ENCODE measurements at places on chromosomes 11 and 22.

DNA sequence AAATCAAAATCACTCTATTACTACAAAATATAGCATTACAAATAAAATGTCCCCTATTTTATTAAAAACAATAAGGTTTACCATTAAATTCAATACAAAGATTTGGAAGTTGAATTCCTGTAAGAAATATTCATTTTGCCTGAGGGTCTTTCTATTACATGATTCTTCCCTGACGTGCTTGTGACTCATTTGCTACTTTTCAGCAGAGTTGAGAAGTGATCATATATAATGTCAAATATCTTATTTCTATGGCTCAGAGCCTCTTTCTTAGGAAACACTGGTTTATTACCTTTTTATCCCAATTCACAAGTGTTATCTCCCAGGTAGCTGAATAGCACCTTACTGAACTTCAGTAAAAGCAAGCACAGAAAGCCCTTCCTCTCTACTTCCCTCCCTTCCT is 65.2 kb upstream of the CNTN5 start:
- DNase-seq: no peak

GRCh38 chr11:75554258-75555022 is 7.6 kb upstream of the SERPINH1 start:
- peak; percentile 99 for DNase-seq

- no peak for DNase-seq
Measured at GRCh38 chr22:46969961-46970360, 207.5 kb downstream of the TBC1D22A start.

DNA sequence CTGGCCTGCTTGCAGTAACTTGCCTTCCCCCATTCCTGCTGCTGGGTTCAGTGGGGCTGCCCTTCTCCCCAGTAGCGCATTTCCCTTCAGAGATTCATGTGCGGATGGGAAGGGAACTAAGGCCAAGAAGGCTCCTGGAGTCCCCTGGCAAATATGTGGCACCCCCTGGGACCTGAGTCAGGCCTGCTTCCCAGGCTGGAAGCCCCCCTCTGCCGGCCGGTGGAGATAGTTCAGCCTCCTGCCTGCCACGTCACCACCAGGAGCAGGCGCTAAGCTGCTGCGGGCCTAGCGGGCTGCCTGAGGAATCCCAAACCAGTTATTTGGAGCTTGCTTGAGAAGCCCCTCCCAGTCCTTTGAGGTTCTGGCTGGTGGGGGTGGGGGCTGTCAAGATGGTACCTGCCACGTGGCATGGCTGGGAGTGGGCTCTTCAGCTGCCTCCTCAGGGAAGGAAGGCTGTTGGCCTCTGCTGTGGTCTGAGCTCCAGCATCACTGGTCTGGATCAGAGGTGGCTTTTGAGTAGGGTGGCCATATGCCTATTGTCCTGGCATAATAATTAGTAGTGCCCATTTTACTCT is 2.0 kb downstream of the SERPINH1 start:
- no peak for DNase-seq

DNA sequence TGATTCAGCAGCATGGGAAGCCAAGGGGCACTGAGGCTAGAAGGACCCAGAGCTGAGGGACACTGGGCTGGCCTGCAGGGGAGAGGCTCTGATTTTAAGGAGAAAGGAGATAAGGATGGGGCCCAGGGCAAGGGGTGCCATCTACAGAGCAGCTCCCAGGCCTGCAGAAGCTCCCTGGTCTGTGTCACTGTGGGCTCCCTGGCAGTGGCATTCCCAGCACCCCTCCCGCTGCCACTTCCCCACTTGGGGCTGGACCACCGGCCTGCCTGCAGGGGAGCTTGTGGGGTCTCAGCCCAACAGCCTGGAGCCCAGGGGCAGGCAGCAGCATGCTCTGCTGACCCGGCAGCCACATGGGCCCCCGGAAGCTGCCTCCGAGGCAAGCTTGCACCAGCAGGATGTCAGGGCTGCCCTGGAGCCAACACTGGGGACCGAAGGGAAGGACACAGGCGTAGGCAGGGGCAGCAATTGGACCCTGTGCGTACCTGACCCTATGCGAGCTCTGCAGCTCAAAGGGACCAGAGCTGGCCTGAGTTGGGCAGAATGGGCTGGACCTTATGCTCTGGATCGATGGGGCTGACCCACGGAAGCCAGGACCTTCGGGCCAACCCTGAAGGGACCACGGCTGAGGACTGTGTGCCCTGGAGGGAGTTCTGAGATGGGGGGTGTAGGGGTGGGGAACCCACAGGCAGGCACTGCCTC is 35.4 kb upstream of the WNT7B start:
- no peak for DNase-seq

GRCh38 chr11:9180784-9181183 is 84.4 kb downstream of the DENND5A start:
- DNase-seq: no peak

- peak; percentile 82 for DNase-seq
Measured at GRCh38 chr11:46936138-46937110, at the start of gene CSTPP1. CSTPP1 (plus strand) TSS chr11:46936761; CDS start chr11:46936806, 45 bp downstream.

DNA sequence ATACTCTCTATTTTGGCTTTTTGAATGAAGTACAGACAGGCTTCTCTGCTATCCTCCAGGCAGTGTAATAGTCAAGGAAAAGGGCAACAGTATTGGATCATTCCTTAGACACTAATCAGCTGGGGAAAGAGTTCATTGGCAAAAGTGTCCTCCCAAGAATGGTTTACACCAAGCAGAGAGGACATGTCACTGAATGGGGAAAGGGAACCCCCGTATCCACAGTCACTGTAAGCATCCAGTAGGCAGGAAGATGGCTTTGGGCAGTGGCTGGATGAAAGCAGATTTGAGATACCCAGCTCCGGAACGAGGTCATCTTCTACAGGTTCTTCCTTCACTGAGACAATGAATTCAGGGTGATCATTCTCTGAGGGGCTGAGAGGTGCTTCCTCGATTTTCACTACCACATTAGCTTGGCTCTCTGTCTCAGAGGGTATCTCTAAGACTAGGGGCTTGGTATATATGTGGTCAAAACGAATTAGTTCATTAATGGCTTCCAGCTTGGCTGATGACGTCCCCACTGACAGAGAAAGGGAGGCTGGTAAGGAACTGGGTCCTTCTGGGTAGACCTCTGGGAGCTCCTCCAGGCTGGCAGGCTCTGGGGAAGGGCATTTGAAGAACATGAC is 5.2 kb downstream of the XBP1 start:
- no peak for DNase-seq

- DNase-seq: no peak
Measured at GRCh38 chr11:102936864-102937509, 18.5 kb downstream of the MMP13 start.

GRCh38 chr11:35292279-35292678 is 127.1 kb downstream of the SLC1A2 start:
- no peak for DNase-seq

- no peak for DNase-seq
Measured at GRCh38 chr11:127445476-127445875, 444.9 kb upstream of the KIRREL3 start.

DNA sequence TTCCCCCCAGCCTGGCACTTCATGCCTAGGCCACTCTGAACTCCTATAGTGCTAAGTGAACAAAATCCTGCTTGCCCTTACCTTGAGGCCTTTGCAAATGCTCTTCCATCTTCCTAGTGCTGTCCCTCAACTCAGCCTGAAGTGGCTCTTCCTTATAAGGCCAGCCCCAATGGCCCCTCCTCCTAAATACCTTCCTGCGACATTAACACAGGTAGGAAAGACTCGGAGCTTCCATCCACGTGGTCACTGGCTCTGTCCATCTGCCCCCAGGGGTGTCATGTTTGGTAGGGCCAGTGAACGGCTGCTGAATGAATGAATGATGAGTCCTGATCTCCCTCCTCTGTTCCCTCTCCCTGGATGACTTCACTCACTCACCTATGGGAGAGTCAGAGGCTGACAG is 4.2 kb downstream of the PDE2A start:
- DNase-seq: no peak
